ENCODE measurements at places on chromosomes 1 and 21. TPM values are rescaled to one million over a fixed set of nuclear protein-coding genes. Genes with fewer than 3 reads are reported as not detected.
A peak's percentile ranks its signal among the peaks of the same experiment; 100 is the strongest.

DNA sequence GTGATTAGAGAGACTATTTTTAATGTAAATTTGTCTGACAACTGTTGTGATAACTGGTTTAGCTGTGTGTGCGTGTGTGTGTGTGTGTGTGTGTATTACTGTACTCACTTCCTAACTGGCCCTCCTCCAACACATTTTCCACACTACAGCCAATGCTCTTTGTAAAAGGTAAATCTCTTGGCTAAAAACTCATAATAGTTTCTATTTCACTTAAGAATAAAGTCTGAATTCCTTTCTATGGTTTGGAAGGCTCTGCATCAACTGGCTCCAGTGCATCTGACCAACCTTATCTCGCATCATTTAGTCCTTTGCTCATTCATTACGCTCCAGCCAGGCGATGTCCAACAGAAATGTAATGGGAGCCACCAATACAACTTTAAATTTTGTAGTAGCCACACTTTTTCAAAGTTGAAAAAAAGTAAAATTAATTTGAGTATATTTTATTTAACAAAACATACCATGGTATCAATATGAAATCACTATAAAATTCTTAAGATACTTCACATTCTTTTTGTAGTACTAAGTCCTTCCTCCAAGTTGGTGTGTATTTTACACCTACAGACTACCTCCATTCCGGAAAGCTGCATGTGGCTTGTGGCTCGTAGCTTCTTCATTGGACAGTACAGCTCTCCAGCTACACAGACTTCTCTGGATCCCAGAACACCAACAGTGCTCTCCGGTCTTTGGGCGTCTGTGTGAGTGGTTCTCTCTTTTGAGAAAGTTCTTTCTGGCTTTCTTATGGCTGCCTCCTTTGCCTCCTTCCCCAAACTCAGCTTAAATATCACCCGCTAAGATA, 68.9 kb downstream of the NRIP1 start:
- DNase-seq, result peak; percentile 89

ITLN1 gene
- 0.49 TPM for total RNA-seq

DNA sequence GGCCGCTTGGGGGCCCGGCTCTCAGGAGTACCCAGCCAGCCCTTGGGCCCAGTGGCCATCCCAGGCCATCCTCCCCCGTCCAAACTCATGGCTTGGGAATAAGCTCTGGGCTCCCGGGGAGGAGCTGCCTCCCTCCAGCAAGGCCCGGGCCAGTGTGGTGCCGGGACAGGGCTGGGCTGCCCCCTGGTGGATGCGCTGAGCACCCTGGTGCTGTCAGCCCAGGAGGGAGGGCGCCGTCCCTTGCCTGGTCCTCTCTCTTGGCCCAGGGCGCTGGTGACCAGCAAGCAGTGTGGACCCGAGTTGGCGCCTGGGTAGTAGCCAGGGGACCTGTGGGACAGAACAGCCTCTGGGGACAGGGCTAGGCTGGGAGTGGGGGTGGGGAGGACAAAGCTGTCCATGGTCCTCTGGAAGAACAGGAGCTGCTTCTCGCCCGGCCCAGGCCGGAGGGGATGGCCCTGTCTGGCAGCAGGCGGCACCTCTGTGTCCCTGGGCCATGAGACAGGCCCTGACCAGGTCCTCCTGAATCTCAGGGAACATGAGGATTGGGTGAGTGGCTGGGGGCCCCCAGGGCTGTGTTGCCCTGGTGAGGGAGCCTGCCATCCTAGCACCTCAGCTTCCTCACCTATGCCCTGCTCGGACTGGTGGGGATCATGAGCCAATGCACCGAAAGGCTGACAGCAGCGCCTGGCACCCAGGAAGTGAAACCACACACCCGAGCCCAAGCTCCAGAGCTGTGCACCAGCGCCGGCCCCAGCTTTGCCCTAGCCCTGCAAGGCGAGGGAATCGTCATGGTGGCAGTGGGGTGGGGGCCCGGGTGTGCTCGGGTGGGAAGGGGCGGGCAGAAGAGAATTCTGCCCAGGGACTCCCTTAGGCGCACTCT, 9.4 kb downstream of the MORN1 start:
- peak; percentile 81 for DNase-seq

G0S2 gene
- total RNA-seq, result 146 TPM

- no peak for DNase-seq
These were observed 20.0 kb upstream of the CNN3 start for GRCh38 chr1:94946886-94947285.

THEMIS2 gene
- 2.0 TPM for total RNA-seq

TRIM46 gene
- total RNA-seq, result 5.2 TPM

GNAT2 gene
- 0.18 TPM for total RNA-seq

F3 gene
- 24.0 TPM for total RNA-seq

GPR3 gene
- not detected for total RNA-seq

UBE2U gene
- not detected for total RNA-seq

GRCh38 chr1:73096841-73097240, 814.5 kb upstream of the NEGR1 start:
- no peak for DNase-seq

GRCh38 chr1:198523182-198523950, 17.1 kb downstream of the ATP6V1G3 start:
- no peak for DNase-seq

HCN3 gene
- total RNA-seq, result 0.08 TPM

DNA sequence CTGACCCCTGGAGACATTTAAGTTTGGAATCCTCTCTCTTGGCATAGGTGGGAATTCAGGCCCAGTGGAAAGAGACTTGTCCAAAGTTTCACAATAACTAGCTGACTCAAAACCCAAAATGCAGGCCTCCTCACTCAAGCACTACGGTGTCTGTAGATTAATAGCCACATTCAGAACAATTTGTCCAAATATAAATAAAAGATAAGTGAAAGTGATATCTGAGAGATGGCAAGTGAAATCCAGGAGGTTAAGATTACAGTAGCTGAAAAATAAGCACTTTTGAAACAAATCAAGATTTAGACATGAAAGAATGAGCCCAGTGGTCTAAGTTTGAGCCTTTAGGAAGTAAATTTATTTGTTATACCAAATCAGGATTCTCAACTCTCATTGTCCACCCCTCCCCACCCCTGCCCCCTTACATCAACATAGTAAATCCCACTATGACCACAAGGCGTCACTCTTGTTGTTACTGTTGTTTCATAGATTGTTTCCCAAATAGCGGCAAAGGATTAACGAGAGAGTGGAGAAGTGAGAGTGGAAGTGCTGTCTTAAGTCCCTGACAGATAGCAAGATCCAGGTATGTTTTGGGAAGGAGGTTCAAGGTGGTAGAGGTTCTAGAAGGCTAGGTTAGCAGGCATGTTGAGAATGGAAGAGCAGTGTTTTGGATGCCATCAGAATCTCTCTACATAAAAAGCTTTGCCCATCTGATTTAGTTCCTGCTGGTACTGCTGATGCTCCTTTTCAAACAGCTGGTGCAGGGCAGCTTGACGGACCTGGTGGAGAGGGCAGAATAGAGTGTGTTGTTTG, 7.1 kb upstream of the TPM3 start:
- peak; percentile 79 for DNase-seq

GRCh38 chr1:22597301-22597965, 34.1 kb downstream of the EPHA8 start:
- no peak for DNase-seq

DNA sequence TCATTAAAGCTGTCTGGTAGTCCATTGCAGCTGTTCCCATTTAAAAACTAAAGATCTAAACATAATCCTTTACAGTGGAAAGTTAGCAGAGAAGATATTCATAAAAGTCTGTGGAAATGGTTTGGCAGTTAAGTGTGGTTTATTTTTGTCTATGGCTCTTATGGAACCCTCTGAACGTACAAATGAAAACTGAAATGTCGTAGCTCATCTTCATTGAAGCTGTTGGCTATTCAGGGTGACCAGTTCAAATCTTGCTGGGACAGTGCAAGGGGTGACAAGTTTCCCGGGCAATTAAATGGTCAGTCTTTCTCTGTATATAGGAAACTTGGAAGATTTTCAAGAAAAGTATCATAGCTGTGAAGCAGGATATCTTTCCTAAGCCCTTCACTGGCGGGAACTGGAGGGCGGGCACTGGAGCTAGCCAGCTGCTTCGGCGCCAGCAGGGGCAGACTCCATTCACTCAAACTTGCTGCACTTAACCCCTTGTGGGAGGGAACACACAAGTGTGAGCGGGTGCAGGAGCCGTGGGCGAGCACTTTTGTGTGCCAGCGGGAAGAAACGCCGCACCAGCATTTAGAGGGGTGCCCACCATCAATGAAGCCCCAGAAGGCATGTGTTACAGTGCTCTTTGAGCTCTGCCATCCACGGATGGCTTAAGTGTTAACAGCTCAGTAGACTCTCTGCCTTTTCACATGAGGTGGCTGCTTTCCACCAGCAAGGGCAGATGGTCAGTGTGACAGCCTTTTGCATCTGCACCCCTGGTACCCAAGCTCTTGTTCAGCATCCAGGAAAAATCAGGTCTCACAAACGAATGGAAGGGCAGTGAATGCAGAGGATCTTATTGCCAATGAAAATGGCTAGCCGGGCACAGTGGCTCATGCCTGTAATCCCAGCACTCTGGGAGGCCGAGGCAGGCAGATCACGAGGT, 232.1 kb upstream of the KAZN start:
- peak; percentile 49 for DNase-seq

GRCh38 chr1:79848316-79848715, 841.8 kb upstream of the ADGRL4 start:
- no peak for DNase-seq

GRCh38 chr1:88936760-88937342, 45.5 kb upstream of the GTF2B start:
- no peak for DNase-seq

ASCL5 gene
- not detected for total RNA-seq

GRCh38 chr1:27522432-27523336, 32.7 kb upstream of the WASF2 start:
- DNase-seq, result peak; percentile 51

Data from fibroblast of the aortic adventitia (primary cell).